ENCODE measurements at places on chromosomes 12 and 14.

- no peak for DNase-seq
Observed at GRCh38 chr12:52647601-52648000, 4.4 kb downstream of the KRT2 start.

GRCh38 chr14:96120392-96120791 is 81.2 kb downstream of the C14orf132 start:
- DNase-seq: no peak

DNA sequence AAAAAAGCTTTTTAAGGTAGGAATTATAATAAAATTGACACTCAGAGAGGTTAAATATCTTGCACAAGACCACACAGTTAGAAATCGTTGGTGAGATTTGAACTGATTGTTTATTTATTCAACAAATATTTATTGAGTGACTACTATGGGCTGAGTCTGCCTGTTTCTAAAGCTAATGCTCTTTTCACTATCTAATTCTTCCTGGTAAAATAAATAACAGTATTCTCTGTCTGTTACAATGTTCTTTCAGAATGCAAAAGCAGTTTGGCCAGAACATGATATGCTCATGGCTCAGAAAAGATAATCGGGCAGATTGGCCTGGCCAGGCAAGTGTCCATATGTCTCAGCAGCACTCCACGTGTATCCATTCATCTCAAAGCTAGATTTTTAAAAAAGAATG is 82.0 kb downstream of the BTG1 start:
- DNase-seq: no peak

GRCh38 chr14:74702293-74702692 is 10.6 kb downstream of the AREL1 start:
- DNase-seq: no peak

GRCh38 chr12:14018080-14018479 is 36.7 kb upstream of the GRIN2B start:
- DNase-seq: no peak

DNA sequence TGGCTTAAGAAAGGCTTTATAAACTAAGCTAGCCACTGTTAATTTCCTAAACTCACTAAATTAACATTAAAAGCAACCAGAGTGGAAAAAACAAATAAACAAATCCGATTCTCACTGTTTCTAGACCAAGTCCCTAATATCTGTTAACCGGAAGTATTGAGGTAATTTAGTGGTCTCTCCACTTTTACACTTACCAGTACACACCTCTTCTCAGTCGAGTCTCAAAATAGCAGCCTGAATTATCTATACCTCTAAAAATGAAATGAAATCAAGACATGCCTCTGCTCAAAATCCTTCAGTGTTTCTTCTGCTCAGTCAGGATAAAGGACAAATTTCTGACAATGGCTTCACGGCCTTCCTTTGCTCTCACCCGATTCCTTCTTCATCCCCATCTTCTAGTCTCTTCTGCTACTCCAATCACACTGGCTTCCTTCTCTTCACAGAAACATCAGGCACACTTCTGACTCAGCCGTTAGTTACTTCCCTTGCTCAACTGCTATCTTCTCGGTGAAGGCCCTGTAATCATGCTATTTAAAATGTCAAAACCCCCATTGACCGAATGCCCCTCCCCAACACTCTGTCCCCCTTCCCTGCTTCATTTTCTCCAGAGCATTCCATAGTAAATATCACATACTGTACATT is 161.3 kb downstream of the KITLG start:
- DNase-seq: no peak

GRCh38 chr12:12958886-12959285 is 6.9 kb upstream of the GPRC5D start:
- no peak for DNase-seq

- DNase-seq: no peak
Observed at GRCh38 chr14:65959563-65960024, 526.6 kb upstream of the CCDC196 start.

DNA sequence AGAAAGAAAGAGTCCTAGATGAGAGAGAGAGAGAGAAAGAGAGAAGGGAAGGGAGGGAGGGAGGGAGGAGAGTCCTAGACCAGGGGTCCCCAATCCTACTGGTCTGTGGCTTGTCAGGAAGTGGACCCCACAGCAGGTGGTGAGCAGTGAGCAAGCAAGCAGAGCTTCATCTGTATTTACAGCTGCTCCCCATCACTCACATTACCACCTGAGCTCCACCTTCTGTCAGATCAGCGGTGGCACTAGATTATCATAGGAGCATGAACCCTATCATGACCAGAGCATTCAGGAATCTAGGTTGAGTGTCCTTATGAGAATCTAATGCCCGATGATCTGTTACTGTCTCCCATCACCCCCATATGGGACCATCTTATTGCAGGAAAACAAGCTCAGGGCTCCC is 39.2 kb upstream of the AMN1 start:
- DNase-seq: no peak

GRCh38 chr12:48489012-48489411 is 6.7 kb downstream of the C12orf54 start:
- no peak for DNase-seq

DNA sequence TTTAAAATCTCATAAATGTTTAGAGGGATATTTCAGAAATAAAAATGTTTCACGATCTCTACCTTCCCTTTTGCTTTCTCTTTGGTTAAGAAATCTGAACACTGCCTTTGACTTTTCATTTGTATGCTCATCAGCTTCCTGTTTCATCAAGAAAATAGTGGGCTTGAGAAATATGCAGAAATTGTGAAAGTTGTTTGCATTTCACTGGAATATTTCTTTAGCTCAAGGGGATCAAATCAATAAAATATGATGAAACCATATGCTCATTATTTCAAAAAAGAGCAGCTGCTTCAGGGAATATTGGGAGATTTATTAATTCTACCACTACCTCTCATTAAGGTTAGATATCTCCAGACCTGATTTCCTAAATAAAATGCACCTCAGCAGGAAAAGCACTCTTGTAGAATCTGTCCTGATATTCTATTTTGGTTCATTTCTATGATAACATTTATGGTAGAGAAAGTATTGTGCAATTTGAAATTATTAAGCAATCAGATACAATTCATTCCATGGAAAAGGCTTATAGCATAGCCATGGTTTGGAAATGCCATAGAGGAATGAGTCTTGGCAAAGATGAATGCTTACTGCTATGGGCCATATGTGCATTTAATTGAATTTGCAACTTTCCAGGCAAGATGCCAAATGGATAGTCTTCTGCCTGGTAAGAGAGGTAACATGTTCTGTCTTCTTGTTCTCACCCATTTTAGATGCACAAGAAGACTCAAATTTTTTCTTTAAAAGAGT is 212.6 kb upstream of the SLC16A7 start:
- peak; percentile 57 for DNase-seq

GRCh38 chr12:7832059-7832696 is 40.5 kb downstream of the SLC2A14 start:
- DNase-seq: peak; percentile 63

DNA sequence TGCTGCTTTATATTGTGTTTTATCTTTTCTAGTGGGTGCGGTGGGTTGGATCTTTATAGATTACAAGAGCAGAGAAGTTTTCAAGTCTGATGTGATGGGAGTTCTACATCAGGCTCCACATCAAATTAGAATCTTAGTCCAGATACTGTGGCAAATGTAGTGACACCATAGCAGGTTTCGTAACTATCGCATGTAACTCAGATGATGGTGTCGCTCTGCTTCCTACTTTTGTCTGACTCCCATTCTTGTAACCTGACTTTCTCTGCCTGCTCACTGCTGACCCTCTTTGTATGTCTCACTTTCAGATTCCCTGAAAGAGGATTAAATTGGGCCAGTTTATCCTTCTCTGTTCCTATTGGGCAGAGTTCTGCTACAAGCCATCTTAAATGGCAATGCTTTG is 22.8 kb upstream of the FBXO34 start:
- peak; percentile 36 for DNase-seq

GRCh38 chr12:29212682-29213403 is 63.8 kb downstream of the FAR2 start:
- DNase-seq: no peak

- no peak for DNase-seq
Observed at GRCh38 chr12:92058664-92059063, 87.0 kb downstream of the BTG1 start.

DNA sequence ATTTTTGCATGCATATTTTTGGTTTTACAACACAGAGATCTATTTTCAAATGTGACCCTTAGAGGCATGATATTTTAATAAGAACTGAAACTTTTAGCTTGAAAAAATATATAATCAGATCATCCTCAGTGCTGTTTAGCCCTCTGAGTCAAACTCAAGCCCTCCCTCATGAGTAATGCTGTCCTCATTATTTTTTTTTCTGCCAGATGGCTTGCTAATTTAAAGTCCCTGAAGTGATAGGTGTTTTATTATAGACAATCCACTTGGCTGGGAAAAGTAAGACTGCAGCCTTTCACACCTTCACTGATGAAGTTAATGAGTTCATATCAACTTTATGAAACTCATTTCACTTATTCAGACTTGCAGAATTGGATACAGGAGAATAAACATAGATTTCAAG is 227.7 kb downstream of the SLC16A7 start:
- DNase-seq: no peak

- DNase-seq: no peak
Observed at GRCh38 chr14:101217616-101218371, 314.3 kb upstream of the RTL1 start.

DNA sequence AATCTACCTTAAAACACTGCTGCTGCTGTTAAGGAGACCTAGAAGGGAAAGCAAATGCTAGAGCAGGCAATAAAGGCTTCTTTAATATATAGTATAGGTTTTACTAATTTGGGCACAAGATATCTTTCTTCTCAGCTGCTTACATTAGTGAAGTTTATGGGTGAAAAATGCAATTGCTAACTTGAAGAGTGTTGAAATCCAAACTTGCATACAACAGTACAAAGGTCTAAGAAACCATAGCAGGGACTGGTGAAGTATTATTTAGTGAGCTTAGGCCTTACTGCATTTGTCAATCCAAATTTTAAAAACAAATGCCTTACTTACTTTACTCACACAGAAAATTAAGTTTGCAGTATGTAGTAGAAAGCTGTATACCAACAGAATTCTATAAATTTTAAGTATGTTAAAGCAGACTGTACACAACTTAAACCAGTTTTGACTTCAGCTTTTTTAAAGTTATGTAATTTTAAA is 1.4 kb upstream of the AP4S1 start:
- no peak for DNase-seq

GRCh38 chr14:99267381-99267780 is 4.6 kb downstream of the BCL11B start:
- no peak for DNase-seq

DNA sequence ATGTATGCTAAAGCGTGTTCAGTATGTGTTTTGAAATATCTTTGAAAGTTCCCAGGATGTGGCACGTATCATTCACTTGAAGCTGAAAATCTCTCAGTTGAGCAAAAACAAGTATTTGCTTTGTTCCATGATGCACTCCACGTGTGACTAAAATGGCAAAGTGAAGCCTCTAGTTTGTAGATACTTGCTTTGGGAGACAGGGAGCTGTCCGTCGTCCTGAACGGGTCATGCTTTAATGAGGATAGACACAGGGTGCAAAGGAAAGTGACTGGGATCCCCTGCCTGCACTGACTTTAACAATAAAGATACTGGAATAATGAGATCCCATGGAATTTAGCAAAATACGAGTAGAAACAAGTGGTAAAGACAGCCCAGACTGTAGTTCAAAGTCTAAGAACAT is 991.4 kb downstream of the NRXN3 start:
- no peak for DNase-seq

DNA sequence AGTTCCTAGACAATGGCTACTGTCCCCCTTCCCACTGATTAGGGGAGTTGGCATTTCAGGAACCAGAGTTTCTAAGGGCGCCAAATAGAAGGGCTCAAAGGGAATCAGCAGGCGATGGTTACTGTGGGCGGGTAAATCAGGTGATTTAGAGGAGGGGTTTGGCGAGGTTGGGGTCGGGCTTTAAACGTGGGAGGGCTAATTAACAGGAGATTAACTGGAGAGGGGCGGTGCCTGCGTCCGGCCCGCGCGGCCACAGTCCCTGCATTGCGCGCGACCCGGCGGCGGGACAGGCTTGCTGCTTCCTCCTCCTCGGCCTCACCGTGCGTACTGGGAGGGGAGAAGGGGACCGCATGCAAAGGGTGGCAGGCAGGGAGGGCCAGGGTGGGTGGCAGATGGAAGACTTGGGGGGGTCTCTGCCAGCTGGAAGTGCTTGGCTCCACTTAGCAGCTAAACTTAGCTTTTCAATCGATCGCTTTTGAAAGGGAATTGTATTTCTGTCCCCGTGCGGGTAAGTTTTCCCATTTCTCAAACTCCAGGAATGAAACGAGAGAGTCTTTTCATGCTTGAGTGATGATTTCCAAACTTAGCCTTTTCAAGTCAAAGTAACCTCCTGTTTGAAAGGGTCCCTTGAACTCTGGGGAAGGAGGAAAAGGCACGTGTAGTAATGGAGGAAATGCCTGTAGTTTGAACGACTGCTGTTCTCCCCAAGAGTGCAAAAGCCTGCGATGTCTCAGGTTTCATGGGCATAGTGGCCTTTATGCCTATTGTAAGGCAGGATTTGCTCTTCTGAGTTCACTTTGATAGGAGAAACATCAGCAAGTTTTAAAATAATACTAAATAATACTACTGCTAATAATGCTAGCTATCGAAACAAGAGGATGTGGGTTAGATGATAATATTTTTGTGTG is at the start of gene MGST1:
MGST1 (plus strand) TSS at position 255 of the 908 bp plus-strand sequence. CDS start 6,608 bp downstream, outside the sequence.
- DNase-seq: peak; percentile 41

DNA sequence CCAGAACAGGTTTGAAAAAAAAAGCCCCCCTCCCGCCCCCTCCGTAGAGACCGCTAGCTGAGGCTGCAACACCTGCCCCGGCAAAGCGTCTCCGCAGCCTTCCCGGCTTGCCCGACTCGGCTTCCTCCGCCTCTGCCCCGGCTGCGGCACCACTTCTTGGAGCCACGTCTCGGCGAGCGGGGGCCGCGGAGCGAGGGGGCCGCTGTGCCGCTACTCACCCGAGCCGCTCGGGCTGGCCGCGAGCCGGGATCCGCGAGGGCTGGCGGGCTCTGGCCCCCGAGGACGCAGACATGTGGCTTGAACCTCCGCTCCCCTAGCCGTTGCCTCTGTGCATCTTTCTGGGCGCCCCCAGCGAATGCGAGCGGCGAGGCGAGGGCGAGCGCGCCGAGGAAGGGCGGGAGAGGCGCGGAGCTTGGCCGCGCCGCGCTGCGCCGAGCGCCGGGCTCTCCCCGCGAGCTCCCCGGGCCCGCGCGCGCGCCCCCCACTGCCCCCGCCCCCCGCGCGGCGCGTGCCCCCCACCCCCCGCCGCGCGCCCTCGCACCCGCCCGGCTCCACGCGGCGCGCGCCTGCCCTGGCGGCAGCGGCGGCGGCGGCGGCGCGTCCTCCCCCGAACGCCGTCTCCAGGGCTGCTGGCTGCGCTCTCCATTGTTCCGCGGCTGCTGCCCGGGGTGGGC is 249.5 kb downstream of the APAF1 start:
- no peak for DNase-seq

Data from inflammatory macrophage treated with lipopolysaccharide for 1 hour (primary cell).